ENCODE measurements at places on chromosomes 7 and 10. TPM values are rescaled to one million over a fixed set of nuclear protein-coding genes. Genes with fewer than 3 reads are reported as not detected.

RSPH10B gene
- total RNA-seq: 0.68 TPM

FAM25C gene
- not detected for total RNA-seq

- H3K4me3 ChIP-seq: no peak overlapping the region
- H3K4me1 ChIP-seq: peaks cover 1% of the 10 kb centered on the region
- H3K27ac ChIP-seq: no peak overlapping the region
- peaks cover 57% of the 10 kb centered on the region for H3K36me3 ChIP-seq
Observed at GRCh38 chr7:157402911-157403534, 66.2 kb downstream of the DNAJB6 start.

DNA sequence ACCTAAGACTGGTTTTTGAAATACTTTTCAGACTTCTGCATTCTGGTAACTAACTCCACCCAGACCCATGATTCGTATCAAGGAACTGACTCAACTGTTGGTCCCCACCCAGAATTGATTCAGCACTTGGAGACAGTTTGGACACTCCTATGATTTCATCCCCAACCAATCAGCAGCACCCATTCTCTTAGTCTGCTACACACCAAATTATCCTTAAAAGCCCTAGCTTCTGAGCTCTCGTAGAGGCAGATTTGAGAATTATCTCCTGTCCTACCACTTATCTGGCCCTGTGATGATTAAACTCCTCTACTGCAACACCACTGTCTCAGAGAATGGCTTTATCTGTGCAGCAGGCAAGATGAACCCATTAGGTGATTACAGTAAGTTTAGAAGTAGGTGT is 7.7 kb upstream of the GSTO1 start:
- H3K27ac ChIP-seq: no peak overlapping the region
- peak overlapping the region; percentile 42 for H3K4me3 ChIP-seq
- no peaks in the 10 kb centered on the region for H3K4me1 ChIP-seq
- no peak for DNase-seq
- H3K27me3 ChIP-seq: no peaks in the 10 kb centered on the region
- H3K36me3 ChIP-seq: no peaks in the 10 kb centered on the region

- peak; percentile 56 for DNase-seq
- peaks cover 23% of the 10 kb centered on the region for H3K36me3 ChIP-seq
- no peaks in the 10 kb centered on the region for H3K27me3 ChIP-seq
- peak overlapping the region; percentile 86 for H3K27ac ChIP-seq
- no peak overlapping the region for H3K4me3 ChIP-seq
Observed at GRCh38 chr7:151460474-151460855, 20.5 kb upstream of the CRYGN start.

- no peaks in the 10 kb centered on the region for H3K36me3 ChIP-seq
- H3K4me3 ChIP-seq: no peak overlapping the region
- DNase-seq: peak; percentile 70
- peaks cover 32% of the 10 kb centered on the region for H3K27me3 ChIP-seq
Observed at GRCh38 chr10:26438534-26439341, 597 bp downstream of the APBB1IP start.

Measured in endodermal cell (in vitro differentiated cells).